ENCODE measurements at places on chromosomes 7 and 10.
A peak's percentile ranks its signal among the peaks of the same experiment; 100 is the strongest.

GRCh38 chr10:101228153-101228965 lies 904 bp downstream of the LBX1 start:
- DNase-seq: peak; percentile 33

DNA sequence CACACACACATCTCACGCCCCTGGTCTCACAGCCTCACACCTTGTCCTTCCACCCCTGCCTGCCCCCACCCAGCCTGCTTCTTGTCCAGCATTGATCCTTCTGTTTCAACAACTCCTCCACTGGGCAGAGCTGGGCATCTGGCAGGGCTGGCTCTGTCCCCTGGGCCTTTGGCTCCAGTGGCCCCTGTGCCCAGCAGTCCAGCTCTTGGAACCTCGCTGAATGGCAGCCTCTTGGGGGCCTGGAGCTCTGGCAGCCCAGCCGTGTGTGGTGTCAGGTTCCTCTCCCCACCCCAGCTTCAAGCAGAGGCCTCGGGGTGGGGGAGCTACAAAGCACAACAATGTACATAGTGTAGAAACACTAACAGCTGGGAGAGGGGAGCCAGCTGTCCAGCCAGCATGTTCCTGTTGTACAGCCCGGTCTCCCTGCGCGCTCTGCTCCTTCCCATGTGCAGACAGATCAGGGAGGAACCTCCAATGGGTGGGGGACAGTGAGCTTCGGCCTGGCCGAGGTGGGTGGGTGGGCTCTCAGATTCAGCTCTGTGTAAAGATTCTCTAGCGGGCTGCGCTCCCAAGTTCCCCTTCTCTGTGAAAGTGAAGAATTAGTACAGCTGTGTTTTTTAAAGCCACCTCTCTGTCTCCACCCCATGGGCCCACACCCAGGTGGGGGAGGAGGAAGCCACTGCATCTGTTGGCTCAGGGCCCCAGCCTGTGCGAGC lies 19.4 kb downstream of the ZMIZ2 start:
- no peak for DNase-seq

DNA sequence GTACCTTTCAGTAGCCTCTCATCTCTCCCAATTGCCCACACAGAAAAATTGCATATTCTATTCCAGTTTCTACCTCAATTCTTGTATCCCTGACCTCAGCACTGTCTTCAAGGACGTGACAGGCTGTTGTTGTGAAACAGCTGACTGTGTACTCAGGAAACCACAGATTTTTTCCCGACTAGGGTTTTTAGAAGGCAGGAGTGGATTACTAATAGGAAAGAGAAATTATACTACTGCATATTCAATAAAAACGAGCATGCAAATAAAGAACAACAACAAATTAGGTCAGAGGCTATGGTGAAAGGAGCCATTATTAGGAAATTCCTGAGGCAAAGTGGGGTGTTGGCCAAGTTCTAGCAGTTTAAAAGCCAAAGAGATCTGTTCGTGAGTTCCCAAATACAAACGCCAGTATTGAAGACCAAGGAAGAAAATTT lies 93.4 kb downstream of the DOCK4 start:
- DNase-seq: peak; percentile 25

- DNase-seq: no peak
Measured at GRCh38 chr7:155669717-155670505, 25.4 kb downstream of the RBM33 start.

DNA sequence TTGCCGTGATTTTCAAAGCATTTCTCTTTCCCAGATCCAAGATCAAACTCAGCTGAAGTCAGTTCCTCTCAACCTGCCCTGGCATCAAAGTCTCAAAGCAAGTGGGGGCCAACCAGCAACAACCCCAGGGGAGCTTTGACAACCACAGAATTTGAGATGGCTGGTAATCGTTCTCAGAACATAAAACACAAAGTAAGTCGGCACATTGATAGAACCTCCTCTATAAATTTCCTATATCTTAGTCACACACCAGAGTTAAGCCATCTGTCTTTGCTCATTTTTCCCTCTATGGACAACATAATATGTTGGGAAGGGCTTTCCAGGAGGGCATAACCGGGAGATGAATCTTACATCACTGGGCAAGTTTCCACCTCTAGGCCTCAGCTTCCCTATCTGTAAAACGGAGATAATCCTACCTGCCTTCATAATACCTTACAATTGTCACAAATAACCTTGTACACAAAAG lies 1.2 kb upstream of the DNAJC9 start:
- no peak for DNase-seq

- DNase-seq: no peak
Measured at GRCh38 chr7:571718-572415, 52.2 kb upstream of the PDGFA start.
